Natural killer cell (primary cell): ENCODE measurements at places on chromosomes 3 and 15. TPM values are rescaled to one million over a fixed set of nuclear protein-coding genes. Genes with fewer than 3 reads are reported as not detected.

DNA sequence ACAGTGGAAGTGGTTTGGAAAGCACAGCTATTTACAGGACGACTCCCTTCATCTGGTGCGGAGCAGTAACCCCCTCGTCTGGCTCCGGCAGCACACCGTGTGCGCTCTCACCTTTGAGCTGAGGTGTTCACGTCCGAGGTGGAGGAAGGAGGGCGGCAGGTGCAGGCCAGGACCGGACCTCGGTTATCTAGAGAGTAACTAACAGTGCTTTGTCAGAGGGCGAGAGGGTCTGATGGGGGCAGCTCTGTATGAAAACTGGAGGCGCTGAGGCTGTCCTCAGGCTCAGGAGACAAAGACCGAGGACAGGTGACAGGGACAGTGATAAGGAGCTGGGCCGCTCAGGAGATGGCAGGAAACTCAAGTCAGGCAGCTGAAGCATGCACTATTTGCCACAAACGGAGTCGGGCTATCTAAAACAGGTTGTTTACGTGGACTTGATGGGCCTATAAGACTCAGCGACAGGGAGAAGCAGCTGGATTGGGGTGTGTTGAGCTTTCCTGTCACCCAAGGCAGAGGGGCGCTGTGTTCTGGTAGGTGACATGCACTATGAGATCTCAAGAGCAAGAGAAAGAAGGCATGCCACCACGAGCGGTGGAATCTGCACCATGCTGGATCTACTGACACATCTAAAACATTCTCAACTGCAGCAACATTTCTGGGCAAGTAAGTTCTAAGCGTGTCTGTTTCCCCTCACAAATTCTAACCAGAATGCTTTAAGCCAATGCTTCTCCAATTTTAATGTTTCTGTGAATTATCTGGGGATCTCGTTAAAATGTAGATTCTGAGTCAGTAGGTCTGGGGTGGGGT is 155.2 kb downstream of the XXYLT1 start:
- no peak overlapping the region for H3K27ac ChIP-seq
- H3K4me1 ChIP-seq: no peaks in the 10 kb centered on the region
- H3K27me3 ChIP-seq: no peaks in the 10 kb centered on the region
- H3K4me3 ChIP-seq: no peak overlapping the region
- no peaks in the 10 kb centered on the region for H3K36me3 ChIP-seq

DNA sequence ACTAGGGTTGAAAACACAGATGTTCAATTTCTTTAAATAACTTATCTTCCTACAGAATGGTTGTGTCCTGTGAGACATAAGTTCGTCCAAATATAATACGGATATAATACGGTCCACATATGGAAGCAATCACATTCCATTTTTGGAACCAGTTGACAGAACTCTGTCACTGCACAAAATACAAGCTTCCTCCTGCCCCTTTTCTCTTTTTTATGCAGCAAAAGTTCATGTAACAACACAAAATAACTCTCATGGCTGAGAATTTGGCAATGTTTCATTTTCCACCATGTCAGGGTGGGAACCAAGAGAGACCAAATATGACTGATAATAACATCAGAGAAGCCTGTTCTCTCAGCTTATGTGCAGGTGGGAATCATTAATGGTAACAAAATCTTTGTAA is 158.1 kb upstream of the ZNF385D start:
- no peak for DNase-seq
- no peaks in the 10 kb centered on the region for H3K4me1 ChIP-seq
- H3K27ac ChIP-seq: no peak overlapping the region
- no peaks in the 10 kb centered on the region for H3K36me3 ChIP-seq

DNA sequence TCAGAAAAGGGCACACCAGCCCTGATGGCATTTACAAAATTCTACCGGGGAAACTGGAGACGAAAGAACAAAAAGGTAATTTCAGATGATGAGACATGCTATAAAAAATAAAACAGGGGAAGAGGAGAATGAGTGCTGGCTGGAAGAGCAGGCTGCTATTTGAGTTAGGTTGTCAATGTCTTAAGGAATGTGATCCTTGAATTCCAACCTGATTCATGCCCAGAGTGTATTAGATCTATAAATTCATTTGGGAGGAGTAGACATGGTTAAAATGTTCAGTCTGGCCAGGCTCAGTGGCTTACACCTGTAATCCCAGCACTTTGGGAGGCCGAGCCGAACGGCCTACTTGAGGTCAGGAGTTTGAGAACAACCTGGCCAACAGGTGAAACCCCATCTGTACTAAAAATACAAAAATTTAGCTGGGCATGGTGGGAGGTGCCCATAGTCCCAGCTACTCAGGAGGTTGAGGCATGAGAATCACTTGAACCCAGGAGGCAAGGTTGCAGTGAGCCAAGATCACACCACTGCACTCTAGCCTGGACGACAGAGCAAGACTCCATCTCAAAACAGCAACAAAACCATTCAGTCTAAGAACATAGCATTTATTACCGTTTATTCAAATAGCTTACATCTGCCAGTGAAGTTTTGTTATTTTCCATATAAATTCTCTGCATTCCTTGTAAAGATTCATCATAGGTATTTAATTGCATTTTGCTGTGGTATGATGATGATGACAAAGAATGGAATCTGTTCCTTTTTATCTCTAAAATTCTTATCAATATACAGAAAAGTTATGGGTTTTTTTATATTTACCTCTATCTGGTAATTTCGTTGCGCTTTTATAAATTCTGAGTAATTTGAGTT is 126.7 kb upstream of the NR2E3 start:
- no peak overlapping the region for H3K27ac ChIP-seq
- no peaks in the 10 kb centered on the region for H3K27me3 ChIP-seq
- no peaks in the 10 kb centered on the region for H3K36me3 ChIP-seq
- no peak overlapping the region for H3K4me3 ChIP-seq
- no peak for DNase-seq

DNA sequence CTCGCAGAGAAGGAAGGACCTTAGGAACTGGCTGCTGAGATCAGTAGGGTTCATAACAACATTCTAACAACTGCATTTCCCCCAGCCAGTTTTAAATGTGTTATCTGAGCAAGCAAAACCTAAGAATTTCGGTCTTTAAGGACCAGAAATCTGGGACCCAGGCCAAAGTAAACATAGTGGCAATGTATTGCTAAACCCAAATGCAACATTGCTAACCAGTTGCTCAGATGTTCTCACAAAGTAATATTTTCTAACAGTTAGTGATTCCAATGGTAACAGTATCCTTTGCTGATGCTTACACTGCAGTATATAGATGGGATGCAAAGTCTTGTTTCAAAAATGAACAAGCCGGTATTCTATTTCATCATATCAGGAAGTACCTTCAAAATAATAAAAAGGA is 254.3 kb downstream of the RYR3 start:
- no peaks in the 10 kb centered on the region for H3K4me1 ChIP-seq
- no peaks in the 10 kb centered on the region for H3K27me3 ChIP-seq
- H3K36me3 ChIP-seq: no peaks in the 10 kb centered on the region
- H3K4me3 ChIP-seq: no peak overlapping the region
- no peak for DNase-seq

- no peaks in the 10 kb centered on the region for H3K36me3 ChIP-seq
- no peak overlapping the region for H3K27ac ChIP-seq
- no peaks in the 10 kb centered on the region for H3K4me1 ChIP-seq
- no peak overlapping the region for H3K4me3 ChIP-seq
- no peak for DNase-seq
Measured at GRCh38 chr3:86744051-86744450, 246.9 kb downstream of the VGLL3 start.

- no peak for DNase-seq
- no peaks in the 10 kb centered on the region for H3K36me3 ChIP-seq
- H3K27me3 ChIP-seq: peaks cover 2% of the 10 kb centered on the region
- H3K4me1 ChIP-seq: no peaks in the 10 kb centered on the region
Measured at GRCh38 chr15:51342227-51342999, 958 bp downstream of the GLDN start.

Gene NMNAT3
- 3.7 TPM for total RNA-seq

Gene ABHD10
- 22.6 TPM for total RNA-seq

- H3K36me3 ChIP-seq: no peaks in the 10 kb centered on the region
- H3K27ac ChIP-seq: no peak overlapping the region
- peaks cover 11% of the 10 kb centered on the region for H3K4me1 ChIP-seq
- no peaks in the 10 kb centered on the region for H3K27me3 ChIP-seq
- H3K4me3 ChIP-seq: no peak overlapping the region
Measured at GRCh38 chr15:62124973-62125303, 40.1 kb downstream of the C2CD4B start.

DNA sequence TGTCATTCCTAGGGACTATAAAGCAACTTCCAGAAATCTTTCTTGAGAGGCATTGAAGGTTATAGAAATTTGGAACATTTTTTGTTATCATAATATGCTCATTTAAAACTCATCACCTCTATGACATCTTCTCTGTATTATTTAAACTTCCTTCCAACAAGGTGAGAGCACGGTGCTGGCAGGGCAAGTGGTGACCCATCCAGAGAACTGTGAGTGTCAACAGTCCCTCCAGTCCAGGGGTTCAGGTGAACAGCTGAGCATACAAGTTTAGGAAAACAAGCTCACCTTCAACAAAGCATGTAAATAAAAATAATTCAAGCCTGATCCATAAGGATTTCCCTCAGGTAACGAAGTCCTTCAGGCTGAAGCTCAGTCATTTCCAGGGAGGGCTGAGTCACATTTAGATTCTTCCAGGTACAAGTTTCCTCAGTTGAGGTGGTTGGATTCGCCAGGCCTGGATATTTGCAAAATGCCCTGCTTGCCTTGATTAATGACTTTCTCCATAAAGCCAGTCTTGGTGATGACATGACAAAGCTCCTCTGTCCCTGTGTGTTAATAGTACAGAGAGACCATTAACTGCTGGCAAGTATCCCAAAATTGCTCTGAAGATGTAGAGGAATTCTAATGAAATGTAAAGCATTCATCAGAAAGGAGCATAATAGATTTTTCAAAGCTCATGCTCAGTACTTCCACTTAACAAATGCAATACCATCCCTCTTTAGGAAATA is 263.6 kb upstream of the GADL1 start:
- no peaks in the 10 kb centered on the region for H3K27me3 ChIP-seq
- DNase-seq: no peak
- no peaks in the 10 kb centered on the region for H3K36me3 ChIP-seq
- no peaks in the 10 kb centered on the region for H3K4me1 ChIP-seq
- no peak overlapping the region for H3K4me3 ChIP-seq
